ENCODE measurements at places on chromosomes 2 and 18.

- DNase-seq = no peak
Observed at GRCh38 chr2:239182981-239183791, 217.6 kb downstream of the HDAC4 start.

- no peak for DNase-seq
Observed at GRCh38 chr2:120901201-120901600, 165.5 kb downstream of the GLI2 start.

- DNase-seq = no peak
Observed at GRCh38 chr18:74896390-74896991, 298.8 kb downstream of the ZNF407 start.

DNA sequence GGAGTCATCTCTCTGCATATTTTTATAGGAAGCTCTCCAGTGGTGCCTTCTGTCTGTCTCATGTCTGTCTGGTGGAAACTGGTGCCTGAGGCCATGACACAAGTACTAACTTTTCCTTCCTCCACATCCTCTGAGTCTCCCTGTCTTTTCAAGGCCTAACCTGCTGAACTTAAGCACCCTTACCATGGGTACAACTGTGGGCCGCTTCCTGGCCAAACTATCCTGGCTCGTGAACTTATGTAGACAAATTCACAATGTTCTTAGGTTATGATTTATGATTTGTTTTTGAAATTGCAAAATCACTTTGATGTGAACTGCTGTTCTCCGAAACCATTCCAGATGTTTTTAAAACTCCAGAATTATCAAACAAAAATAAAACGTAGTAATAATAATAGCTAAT, 804.5 kb upstream of the POU3F3 start:
- no peak for DNase-seq

DNA sequence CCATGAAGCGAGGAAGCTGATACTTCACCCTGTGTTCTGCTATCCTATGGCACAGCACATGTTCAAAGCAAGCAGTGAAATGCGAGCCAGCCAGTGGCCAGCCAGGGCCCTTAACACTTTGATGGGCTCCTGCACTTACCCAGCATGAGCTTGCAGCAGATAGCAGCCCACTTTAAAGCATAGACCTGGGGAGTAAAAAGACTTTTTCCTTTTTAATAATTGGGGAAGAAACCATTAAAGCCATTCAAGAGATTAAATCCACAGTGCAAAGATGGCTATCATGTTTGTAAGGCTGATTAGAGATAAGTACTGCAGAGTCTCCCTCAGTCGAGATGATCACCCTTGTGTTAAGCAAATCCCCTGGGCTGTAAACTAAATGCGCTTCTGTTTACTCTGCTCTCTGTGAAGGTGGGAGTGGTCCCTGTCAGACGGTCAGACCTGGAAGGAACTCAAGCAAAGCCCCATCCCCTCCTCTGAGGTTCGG, 15.7 kb downstream of the CCBE1 start:
- DNase-seq = no peak

DNA sequence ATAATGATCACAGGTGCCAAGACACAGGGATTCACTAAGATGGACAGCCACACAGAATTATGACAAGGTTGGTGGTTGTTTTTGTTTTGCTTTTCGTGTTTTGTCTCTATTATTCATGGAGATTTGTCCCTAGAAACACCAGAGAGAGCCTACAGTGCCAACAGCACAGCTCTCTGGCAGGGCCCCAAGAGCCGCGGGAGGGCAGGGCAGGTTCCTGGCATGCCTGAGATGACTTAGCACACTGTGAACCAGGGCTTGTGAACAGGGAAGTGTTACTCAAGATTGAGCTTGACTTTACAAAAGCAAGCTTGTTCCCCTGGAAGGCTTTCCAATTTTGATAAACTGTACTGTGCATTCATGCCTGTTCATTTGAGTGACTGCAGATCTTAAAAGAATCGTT, 437.4 kb upstream of the SALL3 start:
- no peak for DNase-seq

DNA sequence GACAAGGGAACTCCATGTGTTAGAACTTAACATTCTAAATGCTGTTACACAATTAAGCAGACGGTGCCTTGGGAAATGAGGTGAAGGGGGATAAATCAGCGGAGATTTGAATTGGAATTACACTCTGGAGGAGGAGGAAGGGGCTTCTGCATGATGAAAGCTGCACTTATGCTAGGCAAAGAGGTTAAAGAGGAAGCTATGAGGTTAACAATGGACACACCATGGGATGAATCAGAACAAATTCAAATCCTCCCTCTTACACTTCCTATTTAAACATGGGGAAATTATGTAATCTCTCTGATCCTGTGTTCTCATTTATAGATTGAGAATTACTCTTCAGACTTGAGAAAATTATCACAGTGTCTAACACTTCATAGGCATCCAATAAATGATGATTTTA, 121.5 kb upstream of the SIX2 start:
- DNase-seq = no peak

- DNase-seq = no peak
Observed at GRCh38 chr2:128456281-128456680, 137.6 kb upstream of the HS6ST1 start.

- no peak for DNase-seq
Observed at GRCh38 chr18:52344881-52345280, 4.9 kb downstream of the DCC start.

GRCh38 chr2:232085826-232086425, 124.4 kb downstream of the DIS3L2 start:
- no peak for DNase-seq

- DNase-seq = no peak
Observed at GRCh38 chr2:68849579-68850030, 21.6 kb downstream of the BMP10 start.

DNA sequence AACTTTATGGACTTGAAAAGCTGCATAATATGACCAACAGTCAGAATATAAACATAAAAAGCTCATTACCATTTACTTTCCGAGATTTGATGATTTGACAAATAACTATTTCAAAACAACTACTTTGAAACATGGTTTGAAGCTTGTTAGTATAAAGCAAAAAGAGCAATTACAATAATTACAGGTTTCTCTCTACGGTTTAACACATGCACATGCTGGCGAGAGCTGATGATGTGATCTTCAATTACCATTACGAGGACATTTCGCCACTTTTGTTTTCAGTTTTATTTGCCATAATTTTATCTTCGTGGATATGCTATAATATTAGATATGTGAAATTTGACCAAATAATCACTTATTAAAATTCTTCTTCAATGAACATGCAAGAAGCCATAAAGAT, 270.1 kb downstream of the TCF4 start:
- no peak for DNase-seq

DNA sequence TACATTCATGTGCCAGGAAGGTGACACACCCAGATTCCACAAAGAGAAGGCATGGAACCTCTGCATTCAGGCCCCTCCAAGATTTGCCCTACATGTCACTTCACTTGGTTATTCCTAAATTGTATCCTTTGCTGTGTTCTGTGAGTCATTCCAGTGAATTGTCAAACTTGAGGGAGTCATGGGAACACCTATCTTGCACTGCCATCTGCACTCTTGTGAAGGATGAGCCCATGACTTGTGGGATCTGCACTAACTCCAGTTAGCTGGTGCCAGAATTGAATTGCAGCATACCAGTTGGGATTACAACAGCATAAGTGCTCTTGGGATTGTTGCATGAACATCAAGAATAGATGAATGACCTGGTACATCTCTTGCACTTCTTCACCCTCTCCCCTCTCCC, 1288.0 kb upstream of the ZEB2 start:
- DNase-seq = no peak

GRCh38 chr2:106097038-106098000, 96.8 kb downstream of the UXS1 start:
- no peak for DNase-seq

- DNase-seq = no peak
Observed at GRCh38 chr2:129296396-129296795, 683.1 kb upstream of the RAB6C start.

- DNase-seq = no peak
Observed at GRCh38 chr2:191757208-191757607, 79.3 kb downstream of the NABP1 start.

DNA sequence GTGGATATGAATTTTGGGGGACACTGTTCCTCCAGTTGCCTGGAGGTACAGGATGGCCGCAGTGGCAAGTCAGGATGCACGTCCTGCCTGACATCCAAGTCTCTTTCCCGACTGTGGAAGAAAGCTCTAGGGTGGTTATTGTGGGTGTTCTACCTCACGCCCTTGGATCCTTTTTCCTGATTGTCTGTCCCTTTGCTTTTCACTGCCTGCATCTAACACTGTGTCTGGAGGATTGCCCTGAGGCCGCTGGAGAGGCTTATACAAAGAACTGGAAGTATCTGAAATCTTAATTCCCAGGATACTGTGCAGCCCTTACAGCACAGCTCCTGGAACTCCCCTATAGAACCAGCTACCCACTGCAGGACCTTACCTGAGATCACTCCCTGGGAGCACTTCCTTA, 250.5 kb downstream of the TFCP2L1 start:
- no peak for DNase-seq

Measured in stimulated activated naive B cell treated with anti-CD40 and anti-IgM and Interleukin-4, amounts not matched to agents 10 μg/mL and 1 μg/mL and 100 μg/mL, for 72 hours (primary cell).